ENCODE measurements at places on chromosomes 6 and 20.

GRCh38 chr6:42175860-42176259 is 2.7 kb downstream of the GUCA1A start:
- ATAC-seq = no peak

DNA sequence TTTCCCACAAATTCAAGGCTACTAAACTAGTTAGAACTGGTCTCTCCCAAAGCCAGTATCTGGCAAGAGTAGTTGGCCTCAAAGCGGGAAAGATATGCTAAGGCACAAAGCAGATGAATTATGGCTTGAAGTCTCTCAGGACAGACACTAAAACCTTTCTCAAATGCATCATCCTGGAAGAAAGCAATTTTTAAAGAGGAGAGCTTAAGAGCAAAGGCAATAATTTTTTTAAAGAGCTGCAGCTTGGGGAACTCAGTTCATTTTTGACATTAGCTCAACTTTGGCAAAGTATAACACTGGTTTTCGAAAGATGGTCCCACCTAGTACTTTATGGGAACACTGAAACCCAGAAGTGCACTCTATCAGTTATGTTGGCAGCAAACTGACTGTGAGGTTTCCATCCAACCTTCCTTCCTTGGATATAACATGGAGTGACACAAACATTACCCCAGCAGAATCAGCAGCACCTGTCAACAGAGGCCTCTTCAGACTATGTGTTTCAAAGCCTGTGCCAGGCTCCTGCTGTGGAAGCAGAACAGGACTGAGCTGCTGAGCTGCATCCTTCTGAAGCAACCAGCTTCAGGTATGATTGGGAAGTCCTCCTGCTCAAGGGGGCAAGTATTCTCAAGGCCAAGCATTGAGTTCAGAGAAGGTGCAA is 852.3 kb upstream of the HS3ST5 start:
- no peak for ATAC-seq

DNA sequence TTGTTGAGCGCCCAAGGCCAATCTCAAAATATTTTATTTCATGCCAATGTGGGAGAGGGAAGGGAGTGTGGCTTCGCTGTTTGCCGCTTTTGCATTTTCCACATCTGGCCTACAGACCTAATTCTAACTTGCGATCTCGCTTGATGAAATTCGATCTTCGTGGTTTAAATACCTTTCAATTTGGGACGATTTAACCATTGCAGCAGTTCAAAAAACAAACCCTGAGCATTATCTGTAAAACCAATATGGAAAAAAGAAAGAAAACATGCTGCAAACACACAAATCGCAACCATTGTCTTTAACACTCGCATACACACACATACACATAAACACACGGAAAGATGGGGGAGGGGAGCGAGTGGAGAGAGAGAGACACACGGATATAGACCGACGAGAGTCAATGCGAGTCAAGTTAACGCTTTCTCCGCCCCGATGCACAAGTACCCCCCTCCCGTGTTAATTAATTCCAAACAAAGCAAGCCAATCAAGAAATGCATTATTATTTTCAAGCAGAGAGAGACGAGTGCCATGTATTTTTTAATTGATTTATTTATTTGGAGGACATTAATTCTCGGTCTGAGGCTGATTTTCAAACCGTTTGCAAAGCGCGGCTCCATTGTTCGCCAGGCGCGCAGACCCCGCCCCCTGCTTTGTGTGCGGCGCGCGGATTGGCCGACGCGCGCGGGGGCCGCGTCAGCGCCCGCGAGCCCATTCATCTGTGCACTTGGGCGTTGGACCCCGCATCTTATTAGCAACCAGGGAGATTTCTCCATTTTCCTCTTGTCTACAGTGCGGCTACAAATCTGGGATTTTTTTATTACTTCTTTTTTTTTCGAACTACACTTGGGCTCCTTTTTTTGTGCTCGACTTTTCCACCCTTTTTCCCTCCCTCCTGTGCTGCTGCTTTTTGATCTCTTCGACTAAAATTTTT is at the start of gene MARCKS:
MARCKS (plus strand) TSS at position 721 of the 931 bp plus-strand sequence. CDS start 401 bp downstream, outside the sequence.
- peak; percentile 72 for ATAC-seq

GRCh38 chr20:17723301-17723691 is 23.5 kb downstream of the BANF2 start:
- no peak for ATAC-seq

DNA sequence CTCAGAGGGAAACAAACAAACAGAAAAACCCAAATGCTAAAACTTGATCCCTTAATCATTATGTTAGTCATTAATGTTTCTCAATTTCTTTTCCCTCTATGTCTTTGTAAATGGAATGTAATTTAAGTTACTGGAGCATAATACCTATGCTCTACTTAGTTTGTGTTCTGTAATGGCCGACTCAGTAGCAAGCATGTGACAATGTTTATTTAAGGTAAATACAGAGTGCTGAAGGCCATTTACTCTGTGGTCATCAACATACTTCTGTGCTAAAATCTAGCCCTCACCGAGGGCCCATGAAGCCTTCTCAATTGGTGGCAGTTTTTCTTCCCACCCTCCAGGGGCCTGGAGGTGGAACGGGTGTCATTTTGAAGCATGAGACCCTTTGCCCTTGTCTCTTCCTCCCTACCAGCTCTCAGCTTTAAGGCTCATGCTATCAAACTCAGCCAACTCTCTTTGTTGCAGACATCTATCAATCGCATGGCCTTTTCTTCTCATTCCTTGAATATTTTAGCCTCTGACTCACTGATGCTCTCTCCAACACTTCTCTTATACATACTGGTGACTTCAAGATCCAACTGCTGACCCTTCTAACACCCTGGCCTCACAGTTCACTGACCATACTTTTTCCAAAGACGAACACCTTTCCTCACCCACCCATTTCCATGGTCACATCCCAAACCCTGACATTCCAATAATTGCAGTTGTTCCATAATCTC is 48.2 kb downstream of the STX7 start:
- ATAC-seq = no peak

GRCh38 chr6:123526128-123526527 is 110.6 kb downstream of the TRDN start:
- no peak for ATAC-seq

GRCh38 chr6:158622545-158623190 is 21.9 kb downstream of the DYNLT1 start:
- ATAC-seq = no peak

DNA sequence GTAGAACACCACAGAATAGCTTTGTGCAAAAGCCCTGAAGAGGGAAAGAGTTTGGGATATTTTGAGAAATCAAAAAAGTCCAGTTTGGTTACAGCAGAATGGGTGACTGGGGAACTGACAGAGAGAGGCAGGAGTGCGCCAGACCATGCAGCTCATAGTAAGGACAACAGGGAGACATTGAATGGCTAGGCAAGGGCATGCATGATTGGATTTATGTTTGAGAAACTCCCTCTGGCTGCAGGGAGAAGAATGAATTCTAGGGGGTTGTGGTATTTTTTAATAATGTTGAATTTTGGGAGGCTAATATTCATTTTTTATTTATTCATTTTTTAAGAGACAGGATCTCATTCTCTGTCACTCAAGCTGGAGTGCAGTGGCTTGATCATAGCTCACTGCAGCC is 49.9 kb downstream of the TGM2 start:
- no peak for ATAC-seq

GRCh38 chr6:18400831-18401446 is 13.8 kb downstream of the RNF144B start:
- no peak for ATAC-seq

DNA sequence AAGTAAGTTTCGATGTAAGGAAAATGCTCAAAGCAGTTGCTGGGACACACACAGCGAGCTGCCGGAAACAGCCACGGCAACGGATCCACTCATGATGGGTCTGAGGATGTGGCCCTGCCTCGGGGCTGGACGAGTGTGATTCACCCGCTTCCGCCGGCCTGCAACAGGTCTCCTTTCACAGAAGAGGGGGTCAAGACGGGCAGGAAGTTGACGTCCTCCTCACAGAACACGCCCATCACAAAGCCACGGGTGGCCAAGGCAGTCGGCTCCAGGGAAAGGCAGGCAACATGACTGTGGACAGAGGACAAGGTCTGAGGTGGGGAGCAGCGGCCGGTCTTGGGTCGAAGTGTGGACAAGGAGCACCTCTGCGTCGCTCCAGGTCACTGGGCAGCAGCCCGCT is 29.9 kb upstream of the SMOC2 start:
- no peak for ATAC-seq

DNA sequence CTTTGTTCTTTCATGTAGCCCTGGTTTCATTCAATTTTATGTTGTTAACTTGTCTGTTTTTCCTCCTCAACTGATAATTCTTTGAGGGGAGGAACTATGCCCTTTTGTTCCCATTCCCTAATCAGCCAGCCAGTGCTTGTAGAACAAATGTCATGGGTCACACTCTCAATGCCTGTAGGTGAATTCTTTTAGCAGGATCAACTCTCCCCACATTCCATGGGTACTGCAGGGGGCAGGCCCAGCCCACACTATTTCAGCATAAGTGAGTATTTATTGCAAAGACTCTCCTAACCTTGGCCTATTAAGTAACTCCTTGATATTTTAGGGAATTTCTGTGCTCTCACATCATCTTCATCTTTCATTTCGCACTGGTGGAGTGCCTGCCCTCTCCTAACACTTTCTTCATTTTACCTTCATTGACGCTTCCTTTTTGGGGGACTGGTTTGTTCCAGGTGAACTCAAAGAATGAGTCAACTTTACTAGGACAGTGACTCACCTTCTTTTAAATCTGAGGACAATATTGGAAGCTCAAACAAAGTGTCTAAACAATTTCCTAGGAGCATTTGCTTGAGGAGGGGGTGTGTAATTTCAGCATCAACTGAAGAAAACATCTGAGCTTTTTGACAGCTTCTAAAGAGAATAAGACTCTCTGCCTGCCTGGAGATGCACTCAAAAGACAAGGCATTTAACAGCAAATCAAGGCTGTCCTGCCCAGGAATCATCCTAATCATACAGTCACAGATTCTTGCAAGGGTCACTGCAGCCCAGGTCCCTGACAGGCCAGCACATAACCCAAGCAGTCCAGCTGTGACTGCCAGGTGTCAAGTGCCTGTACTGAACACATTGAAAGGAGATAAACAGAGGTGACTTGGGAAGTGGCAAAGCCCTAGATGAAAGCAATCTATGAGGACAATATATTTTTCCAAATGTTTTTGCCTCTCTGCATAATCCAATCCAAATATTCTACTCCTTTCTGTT is 263.9 kb upstream of the PRND start:
- ATAC-seq = no peak

- no peak for ATAC-seq
These were observed 18.4 kb upstream of the IFNGR1 start for GRCh38 chr6:137237413-137238170.

GRCh38 chr6:74598462-74599393 is 607.1 kb downstream of the COL12A1 start:
- ATAC-seq = no peak

GRCh38 chr20:63315240-63315689 is 22.3 kb downstream of the COL20A1 start:
- ATAC-seq = no peak

DNA sequence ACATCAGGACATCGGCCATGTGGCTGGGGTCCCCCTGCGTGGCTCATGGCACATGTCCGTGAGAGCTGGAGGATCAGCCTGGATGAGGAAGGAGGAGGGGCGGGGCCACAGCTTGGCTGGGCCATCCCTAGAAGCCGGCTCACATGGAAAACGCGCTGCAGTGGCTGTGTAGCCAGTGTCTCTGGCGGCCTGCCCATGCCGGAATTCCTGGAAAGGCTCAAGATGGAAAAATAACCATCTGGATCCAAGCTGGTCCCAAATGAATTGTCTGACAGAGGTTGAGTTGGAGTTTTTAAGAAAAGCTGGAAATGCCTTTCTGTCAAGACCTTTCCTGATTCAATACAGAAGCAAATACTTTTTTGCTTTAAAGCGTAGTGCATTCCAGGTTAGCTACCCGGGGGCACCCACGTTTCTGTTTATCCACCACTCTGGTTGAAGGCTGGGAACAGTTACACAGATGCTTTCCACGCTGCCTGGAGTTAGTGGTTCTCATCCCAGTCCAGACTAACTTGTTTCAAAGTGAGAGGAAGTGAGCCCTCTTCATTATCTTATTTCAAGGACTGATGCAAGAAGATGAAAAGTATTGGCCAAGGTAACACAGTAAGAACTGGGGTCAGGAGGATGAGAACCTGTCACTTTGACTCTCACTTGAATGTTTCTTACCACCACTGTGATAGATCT is 99.0 kb downstream of the GMPR start:
- ATAC-seq = peak; percentile 21

GRCh38 chr20:10338426-10339180 is 95.4 kb downstream of the MKKS start:
- ATAC-seq = no peak

DNA sequence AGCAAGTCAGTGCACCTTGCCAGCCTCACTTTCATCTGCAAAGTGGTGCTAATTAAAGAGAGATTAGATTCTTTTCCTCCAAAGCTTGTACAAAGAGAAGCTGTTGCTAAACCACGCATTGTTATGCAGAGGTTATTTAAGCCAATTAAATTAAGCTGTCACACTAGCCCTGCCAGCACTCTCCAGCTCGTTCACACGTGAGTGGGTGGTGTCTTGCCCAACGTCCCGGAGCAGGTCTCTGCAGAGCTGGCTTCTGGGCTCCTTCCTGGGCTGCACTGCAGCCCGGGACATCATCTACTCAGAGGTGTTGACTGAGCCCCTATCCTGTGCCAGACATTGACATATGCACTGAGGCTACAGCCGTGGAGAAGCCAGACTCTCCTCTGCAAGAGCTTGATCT is 401.6 kb upstream of the SULF2 start:
- peak; percentile 86 for ATAC-seq

- ATAC-seq = no peak
These were observed 371.4 kb downstream of the HDGFL1 start for GRCh38 chr6:22940581-22941290.

- ATAC-seq = no peak
These were observed 117.0 kb upstream of the PMEPA1 start for GRCh38 chr20:57826666-57827287.

DNA sequence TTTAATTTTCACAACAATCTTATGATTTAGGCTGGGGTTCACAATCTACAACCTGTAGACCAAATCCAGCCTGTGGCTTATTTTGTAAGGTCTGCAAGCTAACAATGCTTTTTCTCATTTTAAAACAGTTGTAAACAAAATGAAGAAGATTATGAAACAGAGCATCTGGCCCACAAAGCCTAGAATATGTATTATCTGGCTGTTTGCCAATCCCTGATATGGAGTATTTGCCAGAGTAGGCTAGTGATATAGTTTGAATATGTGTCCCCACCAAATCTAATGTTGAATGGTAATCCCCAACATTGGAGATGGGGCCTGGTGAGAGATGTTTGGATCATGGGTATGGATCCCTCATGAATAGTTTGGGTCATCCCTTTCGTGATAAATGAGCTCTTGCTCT is 201.8 kb downstream of the DHX35 start:
- no peak for ATAC-seq
